Panc1 (cell line): ENCODE measurements at places on chromosomes 2 and 18.

GRCh38 chr2:112604952-112605351 lies 20.5 kb downstream of the CHCHD5 start:
- no peak for DNase-seq

- DNase-seq: no peak
Observed at GRCh38 chr2:105747991-105748390, 3.3 kb downstream of the NCK2 start.

DNA sequence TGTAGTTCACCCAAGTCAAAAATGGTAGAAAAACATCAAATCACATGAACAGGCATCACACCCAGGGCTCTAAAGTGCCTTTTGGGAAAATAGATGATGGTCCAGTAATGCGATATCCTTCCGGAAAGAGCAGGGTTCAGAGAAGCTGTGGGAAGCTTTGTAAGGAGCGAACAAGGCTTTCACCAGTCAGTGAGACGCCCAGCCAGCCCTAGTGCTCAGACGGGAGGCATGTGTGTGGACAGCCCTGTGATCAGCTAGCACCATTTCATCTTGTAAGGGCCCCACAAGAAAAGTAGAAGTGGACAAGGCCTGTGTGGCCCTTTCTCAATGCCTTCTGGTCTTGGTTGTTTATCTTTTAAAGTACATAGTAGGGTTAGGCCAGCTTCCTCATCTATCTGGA lies 76.1 kb downstream of the SMIM21 start:
- no peak for DNase-seq

GRCh38 chr2:57965219-57965618 lies 81.4 kb upstream of the VRK2 start:
- no peak for DNase-seq

- DNase-seq: no peak
Observed at GRCh38 chr2:186303091-186303490, 183.0 kb upstream of the ZC3H15 start.

GRCh38 chr18:57951999-57952774 lies 91.8 kb upstream of the NEDD4L start:
- DNase-seq: no peak
